Activated T-helper 17 cell treated with anti-CD3 and anti-CD28 coated beads, Interleukin-2, amount 50 U/mL, for 72 hours (primary cell): ENCODE measurements at places on chromosomes 12 and 14.

DNA sequence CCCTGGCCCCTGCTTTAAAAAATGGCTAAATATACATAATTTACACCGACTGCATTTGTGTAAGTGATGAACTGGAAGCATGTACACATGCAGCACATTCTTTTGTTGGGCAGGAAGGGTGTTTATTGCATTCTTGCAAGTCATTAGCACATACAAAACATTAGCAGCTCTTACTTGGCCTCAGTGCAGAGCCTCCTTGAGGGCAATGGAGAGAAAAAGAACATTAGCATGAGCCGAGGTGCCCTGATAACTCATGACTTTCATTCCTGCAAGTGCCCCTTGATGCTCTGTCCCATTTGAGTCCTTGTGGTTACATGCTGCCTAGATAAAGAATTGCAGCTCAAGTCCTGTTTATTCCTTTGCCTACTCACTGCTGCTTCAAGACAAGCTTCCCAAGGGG is 61.9 kb downstream of the PAX9 start:
- H3K36me3 ChIP-seq, result no peaks in the 10 kb centered on the region
- no peaks in the 10 kb centered on the region for H3K4me1 ChIP-seq
- no peak overlapping the region for H3K27ac ChIP-seq

DNA sequence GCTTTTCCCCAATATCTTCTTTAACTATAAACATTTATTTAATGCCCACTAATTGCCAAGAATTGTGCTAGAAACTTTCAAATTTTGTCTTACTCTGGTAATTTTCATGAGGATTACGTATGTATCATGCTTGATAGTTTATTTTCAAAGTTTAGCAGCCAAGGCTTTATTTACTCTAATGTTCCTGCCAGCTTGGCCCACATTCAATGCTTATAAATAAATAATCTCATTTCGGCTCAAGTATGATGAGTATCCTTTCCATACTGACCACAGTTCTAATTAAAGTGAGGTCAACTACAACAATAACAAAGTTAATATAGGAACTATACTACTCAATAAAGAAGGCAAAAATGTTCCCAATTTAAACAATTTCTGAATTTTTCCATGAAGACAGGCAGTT is 259.2 kb downstream of the MED13L start:
- ATAC-seq, result no peak
- H3K4me1 ChIP-seq, result peaks cover 4% of the 10 kb centered on the region
- H3K27me3 ChIP-seq, result no peaks in the 10 kb centered on the region
- peaks cover 61% of the 10 kb centered on the region for H3K36me3 ChIP-seq
- no peak overlapping the region for H3K4me3 ChIP-seq

DNA sequence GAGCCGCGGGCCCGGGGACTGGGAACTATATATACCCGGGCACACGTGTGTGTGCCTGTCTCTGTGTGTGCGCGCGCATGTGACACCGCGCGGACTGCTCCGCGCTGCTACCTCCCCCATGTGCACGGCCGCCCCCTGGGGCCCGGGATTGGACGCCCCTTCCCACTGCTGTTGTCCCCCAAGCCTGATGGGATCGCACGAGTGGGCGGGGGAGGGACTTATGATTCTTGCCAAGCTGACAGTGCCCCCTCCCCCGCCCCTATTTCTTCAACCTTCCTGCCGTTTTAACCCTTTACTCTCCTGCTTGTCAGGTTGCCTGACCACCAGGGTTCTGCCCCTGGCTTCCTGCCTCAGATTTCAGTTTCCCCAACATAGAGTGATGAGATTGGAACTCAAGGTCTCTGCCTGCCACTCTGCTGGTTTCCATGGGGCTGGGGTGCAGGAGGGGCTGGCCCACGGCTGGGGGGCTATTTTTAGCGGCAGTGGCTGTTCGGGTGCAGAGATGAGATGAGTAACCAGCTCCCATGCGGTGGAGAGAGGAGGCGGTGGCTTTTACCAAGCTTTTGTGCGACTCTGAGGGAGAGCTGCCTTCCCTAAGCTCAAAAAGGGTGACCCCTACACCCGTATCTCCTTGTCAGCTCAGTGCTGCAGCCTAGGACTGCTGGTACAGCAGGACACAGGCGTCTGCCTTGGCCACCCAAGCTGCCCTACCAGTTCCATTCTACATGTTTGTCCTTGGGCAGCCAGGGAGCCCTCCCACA is at the start of gene DDN:
Gene DDN, minus strand, starts transcription at position 5 of the 761 bp plus-strand sequence. CDS start 88 bp downstream, outside the sequence.
- peaks cover 29% of the 10 kb centered on the region for H3K27me3 ChIP-seq
- no peak within 1 kb of the TSS for H3K27ac ChIP-seq
- peaks cover 45% of the 10 kb centered on the region for H3K36me3 ChIP-seq
- peaks cover 14% of the 10 kb centered on the region for H3K4me1 ChIP-seq

- H3K27me3 ChIP-seq, result no peaks in the 10 kb centered on the region
- no peaks in the 10 kb centered on the region for H3K36me3 ChIP-seq
- ATAC-seq, result peak; percentile 19
- no peak overlapping the region for H3K27ac ChIP-seq
- H3K4me3 ChIP-seq, result no peak overlapping the region
Measured at GRCh38 chr12:29980304-29980703, 196.6 kb upstream of the TMTC1 start.

DNA sequence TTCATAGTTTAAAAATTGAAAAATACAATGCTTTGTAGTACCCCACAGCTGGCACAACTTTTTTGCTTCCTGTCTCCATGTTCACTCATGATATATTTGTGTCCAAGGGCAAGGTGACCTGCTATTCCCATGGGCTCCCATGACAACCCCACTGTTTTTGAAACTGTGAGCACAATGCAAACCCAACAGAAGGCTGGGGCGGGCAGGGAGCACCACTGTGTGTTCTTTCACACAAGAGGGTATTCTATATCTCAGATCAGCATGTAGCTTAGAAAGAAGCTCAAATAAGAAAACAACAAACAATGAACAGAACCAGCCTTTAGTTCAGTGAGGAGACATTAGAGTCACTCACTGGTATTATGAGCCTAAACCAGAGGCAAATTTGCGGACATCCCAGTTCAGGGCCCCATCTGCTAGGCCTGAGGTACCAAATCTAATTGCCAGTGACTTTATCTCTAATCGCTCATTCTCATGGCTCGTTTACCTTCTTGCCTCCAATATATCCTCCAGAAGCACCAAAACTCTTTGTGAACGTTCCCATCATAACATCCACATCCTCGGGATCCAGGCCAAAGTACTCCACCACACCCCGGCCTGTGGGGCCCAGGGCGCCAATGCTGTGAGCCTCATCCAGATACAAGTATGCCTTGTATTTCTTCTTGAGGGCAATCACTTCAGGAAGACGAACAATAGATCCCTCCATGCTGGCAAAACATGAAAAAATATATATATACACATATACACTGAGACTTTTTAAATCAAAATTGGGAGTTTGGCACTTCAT is 56.4 kb upstream of the ISM2 start:
- H3K27me3 ChIP-seq, result no peaks in the 10 kb centered on the region
- H3K27ac ChIP-seq, result peak overlapping the region; percentile 63
- H3K4me3 ChIP-seq, result peak overlapping the region; percentile 46
- ATAC-seq, result peak; percentile 12
- H3K4me1 ChIP-seq, result peaks cover 8% of the 10 kb centered on the region
- peaks cover 92% of the 10 kb centered on the region for H3K36me3 ChIP-seq

- ATAC-seq, result no peak
- no peaks in the 10 kb centered on the region for H3K36me3 ChIP-seq
- H3K27ac ChIP-seq, result no peak overlapping the region
- H3K4me3 ChIP-seq, result no peak overlapping the region
Measured at GRCh38 chr12:101939306-101939705, 61.9 kb downstream of the DRAM1 start.

GRCh38 chr12:38949363-38949762 is 44.0 kb upstream of the CPNE8 start:
- H3K36me3 ChIP-seq, result no peaks in the 10 kb centered on the region
- H3K4me1 ChIP-seq, result no peaks in the 10 kb centered on the region
- peaks cover 3% of the 10 kb centered on the region for H3K27me3 ChIP-seq
- no peak overlapping the region for H3K27ac ChIP-seq
- ATAC-seq, result no peak
- no peak overlapping the region for H3K4me3 ChIP-seq

DNA sequence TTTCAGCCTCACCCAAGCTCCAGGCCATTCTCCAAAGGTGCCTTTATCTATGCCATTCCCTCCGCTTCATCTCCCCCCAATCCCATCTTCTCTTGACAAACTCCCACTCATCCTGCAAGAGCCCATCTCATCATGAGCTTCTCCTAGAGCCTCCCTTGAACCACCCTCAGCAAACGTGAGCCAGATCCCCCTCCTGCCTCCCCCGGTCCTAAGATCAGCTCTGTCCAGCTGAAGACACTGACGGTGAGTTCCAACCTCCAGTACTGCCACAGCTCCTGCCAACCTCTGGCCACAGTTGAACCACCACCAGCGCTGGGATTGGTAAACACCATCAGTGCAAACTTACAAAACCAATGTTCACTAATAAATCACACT is 124.6 kb downstream of the BCL11B start:
- no peak overlapping the region for H3K4me3 ChIP-seq
- no peaks in the 10 kb centered on the region for H3K4me1 ChIP-seq
- ATAC-seq, result no peak
- H3K36me3 ChIP-seq, result no peaks in the 10 kb centered on the region

GRCh38 chr14:76870166-76870565 is 44.0 kb downstream of the LRRC74A start:
- H3K36me3 ChIP-seq, result no peaks in the 10 kb centered on the region
- no peak for ATAC-seq
- H3K27me3 ChIP-seq, result no peaks in the 10 kb centered on the region
- no peak overlapping the region for H3K27ac ChIP-seq
- H3K4me1 ChIP-seq, result peaks cover 10% of the 10 kb centered on the region

- H3K4me3 ChIP-seq, result no peak overlapping the region
- no peaks in the 10 kb centered on the region for H3K27me3 ChIP-seq
- H3K36me3 ChIP-seq, result peaks cover 85% of the 10 kb centered on the region
- H3K27ac ChIP-seq, result no peak overlapping the region
Measured at GRCh38 chr12:95259368-95259767, 41.8 kb downstream of the VEZT start.

- no peak for ATAC-seq
- peaks cover 23% of the 10 kb centered on the region for H3K27me3 ChIP-seq
- no peak overlapping the region for H3K27ac ChIP-seq
- peaks cover 4% of the 10 kb centered on the region for H3K4me1 ChIP-seq
- no peaks in the 10 kb centered on the region for H3K36me3 ChIP-seq
Measured at GRCh38 chr12:5624486-5625272, 192.8 kb downstream of the NTF3 start.

DNA sequence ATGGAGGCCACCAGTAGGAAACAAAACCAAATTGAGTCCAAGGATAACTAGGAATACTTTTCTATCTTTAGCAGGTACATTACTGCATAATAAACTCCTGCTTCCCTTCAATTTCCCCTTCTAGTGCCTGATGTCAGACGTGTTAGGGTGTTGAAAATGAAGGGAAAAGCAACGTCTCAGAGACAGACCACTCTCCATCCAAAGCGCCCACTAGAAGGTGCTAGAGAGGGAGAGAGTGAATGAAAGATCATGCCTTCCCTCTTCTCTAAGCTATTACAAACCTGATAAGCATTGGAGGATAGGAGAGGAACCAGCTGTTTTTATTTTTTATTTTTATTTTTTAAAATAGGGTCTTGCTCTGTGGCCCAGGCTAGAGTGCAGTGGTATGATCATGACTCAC is 64.1 kb downstream of the ZNF641 start:
- H3K36me3 ChIP-seq, result no peaks in the 10 kb centered on the region
- peaks cover 10% of the 10 kb centered on the region for H3K27me3 ChIP-seq
- peaks cover 11% of the 10 kb centered on the region for H3K4me1 ChIP-seq
- ATAC-seq, result no peak

DNA sequence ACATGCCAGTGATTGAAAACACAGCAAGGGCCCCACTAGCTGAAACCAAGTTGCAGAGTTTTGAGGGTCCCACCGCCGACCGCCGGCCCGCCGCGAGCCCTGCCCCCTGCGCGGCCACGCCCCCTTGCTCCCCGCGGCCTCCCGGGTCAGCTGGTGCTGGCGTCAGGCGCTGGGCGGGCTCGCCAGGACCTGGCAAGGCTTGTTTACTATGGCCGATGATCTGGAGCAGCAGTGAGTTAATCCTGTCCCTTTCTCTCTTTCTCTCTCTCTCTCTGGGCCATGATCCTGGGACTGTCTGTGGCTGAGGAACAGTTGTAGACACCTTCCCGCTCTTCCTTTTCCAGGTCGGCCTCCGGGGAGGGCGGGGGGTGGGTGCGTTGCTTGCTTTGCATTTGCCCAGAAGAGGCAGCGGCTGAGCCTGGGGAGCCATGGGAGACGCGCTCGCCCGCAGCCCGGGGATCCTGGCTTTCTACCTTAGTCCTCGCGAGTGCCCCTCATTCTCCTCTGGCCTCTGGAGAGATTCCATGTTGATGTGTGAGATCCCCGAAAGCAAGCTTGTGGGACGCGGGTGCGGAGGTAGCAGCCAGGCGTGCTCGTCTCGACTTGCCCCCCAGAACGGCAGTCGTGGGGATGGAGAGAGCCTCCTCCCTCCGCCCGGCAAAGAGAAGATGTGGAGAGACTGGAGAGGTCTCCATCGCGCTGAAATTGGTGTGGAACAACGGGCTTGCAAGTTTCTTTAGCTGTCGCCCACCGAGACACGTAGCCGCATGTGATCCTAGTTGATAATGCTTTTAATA is at the start of gene ABHD4:
Gene ABHD4, plus strand, starts transcription at position 202 of the 797 bp plus-strand sequence. Its CDS starts 7 bp downstream, at position 209.
- peak; percentile 96 for ATAC-seq
- H3K27me3 ChIP-seq, result no peaks in the 10 kb centered on the region
- H3K4me1 ChIP-seq, result peaks cover 26% of the 10 kb centered on the region
- H3K36me3 ChIP-seq, result peaks cover 41% of the 10 kb centered on the region
- H3K27ac ChIP-seq, result peak within 1 kb of the TSS; percentile 94

DNA sequence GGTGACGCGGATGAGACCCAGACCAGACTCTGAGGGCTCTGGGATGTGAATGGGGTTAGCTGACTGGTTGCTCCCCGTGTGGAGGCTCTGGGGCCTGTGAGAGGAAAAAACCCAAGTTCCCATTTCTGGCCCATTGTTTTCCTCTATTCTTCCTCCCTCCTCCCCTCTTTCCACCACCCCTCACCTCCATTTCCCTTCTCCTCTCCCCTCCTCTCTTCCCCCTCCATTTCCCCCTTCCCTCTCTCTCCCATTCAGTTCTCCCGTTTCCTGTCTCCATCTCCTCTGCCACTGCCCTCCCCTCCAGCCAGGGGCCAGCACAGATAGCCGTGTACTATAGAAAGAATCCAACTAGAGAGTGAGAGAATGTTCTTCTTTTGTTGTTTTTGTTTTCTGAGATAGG is 12.6 kb upstream of the PRPH start:
- ATAC-seq, result no peak
- no peak overlapping the region for H3K4me3 ChIP-seq
- no peak overlapping the region for H3K27ac ChIP-seq
- no peaks in the 10 kb centered on the region for H3K4me1 ChIP-seq

- no peak within 1 kb of the TSS for H3K27ac ChIP-seq
- peak within 1 kb of the TSS; percentile 30 for H3K4me3 ChIP-seq
- no peaks in the 10 kb centered on the region for H3K36me3 ChIP-seq
- no peaks in the 10 kb centered on the region for H3K4me1 ChIP-seq
- ATAC-seq, result peak; percentile 40
Measured at GRCh38 chr14:103122947-103123633, at the start of gene TNFAIP2. TNFAIP2 (plus strand) TSS chr14:103123461; CDS start chr14:103126458, 2,997 bp downstream.

DNA sequence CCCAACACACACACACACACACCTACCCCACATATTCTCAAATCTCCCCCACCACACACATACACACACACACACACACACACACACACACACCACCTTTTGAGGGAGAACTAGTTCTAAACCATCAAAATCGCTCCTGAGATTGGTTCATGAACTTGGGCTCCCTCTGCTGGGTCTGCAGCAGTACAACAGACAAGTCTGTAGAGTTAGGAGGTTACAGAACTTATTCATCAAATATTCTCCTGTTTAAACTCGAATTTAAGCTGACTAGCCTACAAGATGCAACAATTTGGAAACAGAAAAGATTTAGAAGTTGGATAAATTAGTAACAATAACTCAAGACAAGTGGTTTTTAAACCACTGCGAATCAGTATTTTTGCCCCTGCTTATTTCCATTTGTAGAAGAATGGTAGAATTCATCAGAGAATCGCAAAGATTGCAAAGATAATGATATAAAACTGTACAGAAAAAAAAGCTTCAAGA is 136.4 kb upstream of the USP15 start:
- H3K27ac ChIP-seq, result no peak overlapping the region
- ATAC-seq, result no peak
- H3K4me3 ChIP-seq, result no peak overlapping the region
- H3K36me3 ChIP-seq, result no peaks in the 10 kb centered on the region
- H3K4me1 ChIP-seq, result no peaks in the 10 kb centered on the region
- H3K27me3 ChIP-seq, result peaks cover 26% of the 10 kb centered on the region
